ENCODE measurements at places on chromosomes 16 and 17.

GRCh38 chr16:15705064-15705565 lies 55.1 kb downstream of the NDE1 start:
- no peak for DNase-seq

GRCh38 chr17:76497979-76498875 lies 3.0 kb downstream of the RHBDF2 start:
- DNase-seq = peak; percentile 16

- DNase-seq = no peak
Measured at GRCh38 chr17:6639586-6640535, 650 bp downstream of the KIAA0753 start.

GRCh38 chr17:69314246-69315065 lies 12.5 kb downstream of the ABCA5 start:
- no peak for DNase-seq

DNA sequence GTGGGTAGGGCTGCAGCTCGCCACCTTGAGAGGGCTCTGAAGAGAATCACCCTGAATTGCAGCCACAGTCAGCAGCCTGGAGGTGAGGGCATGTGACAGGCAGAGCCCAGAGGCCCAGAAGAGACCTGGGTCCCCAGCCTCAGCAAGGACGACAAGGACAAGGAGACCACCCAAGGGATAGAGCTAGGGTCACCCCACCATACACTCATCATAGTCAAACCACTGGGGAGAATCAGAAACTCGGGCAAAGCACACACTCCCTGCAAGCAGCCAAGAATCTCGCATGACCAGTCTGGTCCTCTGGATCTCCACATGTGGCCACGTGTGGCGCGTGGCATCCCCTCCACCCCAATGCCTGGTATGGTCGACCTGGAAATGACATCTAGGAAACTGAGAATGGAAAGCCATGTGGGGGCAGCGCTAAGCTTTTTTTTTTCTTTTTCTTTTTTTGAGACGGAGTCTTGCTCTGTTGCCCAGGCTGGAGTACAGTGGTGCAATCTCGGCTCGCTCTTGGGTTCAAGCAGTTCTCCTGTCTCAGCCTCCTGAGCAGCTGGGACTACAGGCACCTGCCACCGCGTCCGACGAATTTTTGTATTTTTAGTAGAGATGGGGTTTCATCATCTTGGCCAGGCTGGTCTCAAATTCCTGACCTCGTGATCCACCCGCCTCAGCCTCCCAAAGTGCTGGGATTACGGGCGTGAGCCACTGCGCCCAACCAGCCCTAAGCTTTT lies 4.6 kb upstream of the SPHK1 start:
- DNase-seq = no peak

DNA sequence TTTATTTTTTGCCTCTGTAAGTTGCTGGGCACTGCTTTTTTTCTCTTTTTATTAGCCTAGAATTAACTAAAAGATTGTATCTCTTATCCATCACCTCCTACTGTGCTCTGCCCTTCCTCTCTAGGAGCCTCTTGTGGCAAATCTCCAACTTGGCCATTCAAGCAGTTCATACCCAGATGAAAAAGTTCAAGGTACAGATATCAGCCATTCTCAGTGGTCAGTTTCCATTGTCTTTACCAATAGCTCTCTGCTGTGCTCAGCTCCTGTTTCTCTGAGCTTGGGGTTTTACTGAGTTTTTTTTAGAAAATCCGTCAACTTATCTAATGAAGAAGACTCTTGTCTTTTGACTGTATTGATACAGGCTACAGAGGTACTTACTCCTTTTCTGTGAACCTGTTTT lies 15.6 kb downstream of the MOSMO start:
- no peak for DNase-seq

All from NCI-H187 treated with DMSO at 0.1 percent for 48 hours (cell line).